ENCODE measurements at places on chromosomes 16 and 17.

GRCh38 chr17:31481783-31482081 is 90.3 kb downstream of the RAB11FIP4 start:
- DNase-seq: no peak

DNA sequence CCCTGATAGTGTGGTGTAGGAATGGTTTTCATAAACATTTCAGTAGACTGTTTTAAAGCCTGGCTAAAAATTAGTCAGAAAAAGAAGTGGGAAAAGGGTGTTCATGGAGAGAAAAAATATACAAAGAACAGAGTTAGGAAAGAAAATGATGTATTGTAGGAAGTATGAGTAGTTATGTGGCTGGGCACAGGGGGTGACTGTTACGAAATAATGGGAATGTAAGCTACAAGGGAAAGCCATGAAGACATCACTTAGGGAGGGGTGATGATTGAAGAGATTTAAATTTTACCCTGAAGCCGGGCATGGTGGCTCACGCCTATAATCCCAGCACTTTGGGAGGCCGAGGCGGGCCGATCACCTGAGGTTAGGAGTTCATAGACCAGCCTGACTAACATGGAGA is 55.3 kb downstream of the NUP88 start:
- DNase-seq: no peak

GRCh38 chr17:46031440-46031839 is 32.4 kb downstream of the STH start:
- DNase-seq: no peak

GRCh38 chr16:81485824-81486539 is 41.4 kb downstream of the CMIP start:
- no peak for DNase-seq

GRCh38 chr17:18257268-18257981 is 1.1 kb downstream of the FLII start:
- no peak for DNase-seq

GRCh38 chr16:74462361-74462760 is 41.1 kb upstream of the CLEC18B start:
- no peak for DNase-seq

DNA sequence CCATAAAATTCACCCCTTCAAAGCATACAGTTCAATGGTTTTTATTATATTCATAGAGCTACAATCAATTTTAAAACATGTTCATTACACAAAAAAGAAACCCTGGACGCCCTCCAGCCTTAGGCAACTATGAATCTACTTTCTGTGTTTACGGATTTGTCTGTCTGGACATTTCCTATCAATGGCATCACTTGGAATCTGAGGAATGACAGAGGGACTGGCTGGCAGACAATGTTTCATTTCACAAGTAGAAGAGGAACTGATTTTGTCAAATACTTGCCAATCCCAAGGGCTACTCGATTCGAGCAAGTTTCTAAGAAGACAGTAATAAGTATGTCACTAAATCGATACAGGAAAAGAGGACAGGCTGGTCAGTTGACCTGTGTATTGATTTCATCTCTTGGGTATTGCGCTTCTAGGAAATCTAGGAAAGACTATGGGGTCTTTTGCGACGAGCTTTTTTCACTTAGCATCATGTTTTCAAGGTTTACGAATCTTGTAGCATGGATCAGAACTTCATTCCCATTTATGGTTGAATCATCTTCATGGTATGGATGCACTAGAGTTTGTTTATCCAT is 56.6 kb downstream of the RGS9 start:
- no peak for DNase-seq

- DNase-seq: no peak
These were observed 231.1 kb downstream of the UTP18 start for GRCh38 chr17:51491416-51491815.

DNA sequence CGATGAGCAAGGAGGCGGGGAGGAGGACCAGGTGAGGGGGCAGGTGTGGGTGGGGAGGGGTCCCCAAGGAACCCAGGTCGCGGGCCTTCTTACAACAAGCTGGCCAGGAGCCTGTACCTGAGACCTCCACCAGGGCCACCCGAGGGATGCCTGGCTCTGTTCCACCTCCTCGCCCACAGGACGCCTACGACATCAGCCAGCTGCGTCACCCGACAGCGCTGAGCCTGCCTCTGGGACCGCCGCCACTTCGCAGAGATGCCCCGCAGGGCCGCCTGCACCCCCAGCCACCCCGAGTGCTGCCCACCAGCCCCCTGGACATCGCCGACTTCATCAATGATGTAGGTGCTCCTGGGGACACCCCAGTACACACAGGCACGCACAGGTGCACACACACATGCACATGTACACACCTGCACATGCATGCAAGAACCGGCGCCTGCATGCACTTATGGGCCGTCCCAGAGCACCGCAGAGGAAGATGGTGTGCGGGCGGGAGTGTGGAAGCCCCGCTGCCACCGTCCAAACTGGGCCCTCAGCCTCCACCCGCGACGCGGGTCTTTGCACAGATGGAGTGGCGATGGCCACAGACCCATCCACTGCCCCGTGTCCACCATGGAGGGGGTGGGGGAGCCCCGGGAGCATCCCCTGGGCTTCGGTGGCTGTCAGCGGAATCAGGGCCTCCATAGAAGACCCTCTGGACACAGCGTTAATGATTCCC is 6.6 kb downstream of the SLC22A31 start:
- DNase-seq: no peak
